ENCODE measurements at places on chromosomes 3 and 15.

DNA sequence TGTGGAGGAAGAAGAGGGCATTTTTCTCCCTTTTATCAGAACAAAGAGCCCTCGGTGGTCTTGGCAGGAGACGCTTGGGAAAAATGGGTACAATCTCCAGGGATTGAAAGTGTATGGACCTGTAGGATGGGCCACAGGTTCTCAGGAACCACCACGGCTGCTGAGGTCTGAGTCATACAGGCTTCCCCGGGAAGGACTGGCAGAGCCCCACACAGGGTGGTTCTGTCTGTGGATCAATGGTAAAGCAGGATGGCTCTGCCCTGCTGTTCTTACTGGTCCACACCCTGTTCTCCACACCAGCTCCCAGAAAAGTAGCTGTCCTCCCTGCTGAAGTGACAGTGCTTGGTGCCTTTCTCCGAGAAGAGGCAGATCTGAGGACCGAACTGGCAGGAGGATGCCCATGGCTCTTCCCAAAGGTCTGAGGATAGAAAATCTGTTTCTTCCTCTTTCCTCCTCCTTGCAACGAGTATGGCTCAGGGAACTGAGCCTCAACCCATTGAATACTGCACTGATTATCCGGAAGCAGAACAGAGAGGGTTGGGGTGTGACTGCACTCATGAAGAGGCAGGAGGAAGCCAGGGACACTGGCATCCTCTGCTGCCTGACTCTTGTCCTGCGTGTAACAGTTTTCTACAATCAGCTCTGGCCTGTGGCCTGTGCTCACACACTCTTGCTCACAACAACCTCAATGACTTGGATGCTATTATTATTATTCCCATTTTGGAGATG is 39.0 kb downstream of the KIF9 start:
- DNase-seq = no peak

DNA sequence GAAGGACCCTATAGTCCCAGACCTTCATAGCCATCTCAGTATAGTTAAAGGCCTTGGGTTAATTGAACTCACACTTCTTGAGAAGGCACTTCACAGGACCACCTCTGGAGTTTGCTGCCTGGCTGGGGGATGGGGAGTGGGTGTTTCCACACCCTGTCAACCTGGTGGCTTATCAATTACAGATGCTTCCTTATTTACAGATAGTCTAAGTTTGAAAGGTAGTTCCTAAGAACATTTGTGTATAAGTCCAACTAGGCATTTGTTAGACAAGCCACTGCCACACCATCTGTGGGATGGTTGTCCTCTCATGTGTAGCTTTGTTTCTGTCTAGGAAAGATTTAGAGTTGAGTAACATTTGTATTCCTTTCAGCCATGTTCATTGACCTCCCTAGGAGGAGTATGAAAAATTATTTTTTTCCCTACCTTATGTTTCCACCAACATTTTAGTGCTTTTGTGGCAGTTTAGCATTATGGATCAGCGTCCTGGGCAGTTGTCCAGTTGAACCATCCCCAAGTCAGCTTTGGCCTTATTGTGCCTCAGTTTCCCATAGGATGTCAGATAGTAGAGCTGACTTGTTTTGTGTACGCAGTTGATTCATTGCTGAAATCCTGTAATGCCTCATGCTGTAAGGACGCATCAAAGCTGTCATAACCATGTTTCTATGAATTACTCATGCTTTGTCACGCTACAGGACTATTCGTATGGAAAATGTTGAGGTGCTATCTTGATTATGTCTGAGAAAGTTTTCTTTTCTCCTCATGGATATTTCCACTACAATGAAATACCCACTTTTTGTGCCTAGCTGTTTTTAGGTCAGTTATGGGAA is 21.2 kb upstream of the SIAH2 start:
- DNase-seq = no peak

- DNase-seq = no peak
These were observed 235.6 kb downstream of the MYRIP start for GRCh38 chr3:40045051-40045450.

GRCh38 chr3:22010997-22011396 is 260.0 kb upstream of the ZNF385D start:
- no peak for DNase-seq

DNA sequence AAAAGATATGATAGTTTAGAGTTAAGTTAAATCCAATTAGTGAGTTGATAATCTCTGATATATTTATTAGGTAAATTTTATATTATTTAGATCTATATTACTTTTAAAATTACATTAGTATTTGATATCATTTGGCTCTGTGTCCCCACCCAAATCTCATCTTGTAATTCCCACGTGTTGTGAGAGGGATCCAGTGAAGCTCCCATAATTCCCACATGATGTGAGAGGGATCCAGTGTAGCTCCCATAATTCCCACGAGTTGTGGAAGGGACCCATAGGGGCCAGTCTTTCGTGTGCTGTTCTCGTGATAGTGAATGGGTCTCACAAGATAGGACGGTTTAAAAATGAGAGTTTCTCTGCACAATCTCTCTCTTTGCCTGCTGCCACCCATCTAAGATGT is 1183.6 kb downstream of the NSUN3 start:
- no peak for DNase-seq

- no peak for DNase-seq
These were observed 4.3 kb downstream of the CHAC1 start for GRCh38 chr15:40957581-40958051.

DNA sequence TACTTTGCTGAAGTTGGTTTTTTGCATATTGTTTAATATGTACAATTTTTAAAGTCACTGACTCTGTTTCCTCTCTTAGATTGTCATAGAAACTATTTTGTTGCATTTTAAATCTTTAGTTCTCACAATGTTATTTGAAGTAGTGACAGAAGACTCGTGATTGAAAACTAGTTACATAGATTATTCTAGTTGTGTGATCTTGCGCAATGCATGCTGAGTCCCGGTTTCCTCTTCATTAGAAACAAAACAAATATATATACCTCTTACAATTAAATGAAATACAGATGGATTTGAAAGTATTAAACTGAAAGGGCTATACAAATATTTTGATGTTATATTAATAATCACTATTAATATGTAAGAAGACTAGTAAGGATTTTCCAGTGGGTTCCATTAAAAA is 333.0 kb downstream of the LPP start:
- DNase-seq = no peak

DNA sequence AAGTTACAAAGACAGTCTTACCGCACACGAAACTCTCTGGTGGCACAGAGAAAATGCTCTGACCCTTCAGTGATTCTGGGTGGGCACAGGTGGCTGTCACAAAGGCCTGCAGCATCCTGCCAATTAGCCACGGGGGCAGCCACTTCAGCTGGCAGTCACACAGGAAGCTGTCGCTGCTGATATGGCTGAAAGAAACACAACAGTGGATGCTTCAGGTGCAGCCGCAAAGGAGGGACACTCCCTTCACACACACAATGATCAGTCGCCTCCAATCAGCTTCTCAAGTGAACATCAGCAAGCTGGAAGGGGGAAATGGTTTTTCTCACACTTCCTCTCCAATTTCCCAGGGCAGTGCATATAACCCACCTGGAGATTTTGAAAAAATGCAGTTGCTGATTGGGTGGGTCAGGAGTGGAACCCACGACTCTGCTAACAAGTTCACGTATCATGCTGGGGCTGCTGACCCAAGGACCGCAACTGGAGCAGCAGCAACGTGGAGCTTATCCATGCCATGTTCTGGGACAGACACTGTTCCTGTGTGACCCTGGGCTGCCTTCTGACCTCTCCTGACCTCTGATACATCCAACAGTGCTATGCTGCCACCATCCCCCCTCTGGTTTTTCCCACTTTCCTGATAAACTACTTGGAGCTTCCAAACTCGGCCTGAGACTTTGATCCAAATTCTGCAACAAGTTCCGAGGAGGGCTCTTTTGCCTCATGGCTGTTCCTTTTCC is 106.6 kb downstream of the LRIG1 start:
- no peak for DNase-seq

DNA sequence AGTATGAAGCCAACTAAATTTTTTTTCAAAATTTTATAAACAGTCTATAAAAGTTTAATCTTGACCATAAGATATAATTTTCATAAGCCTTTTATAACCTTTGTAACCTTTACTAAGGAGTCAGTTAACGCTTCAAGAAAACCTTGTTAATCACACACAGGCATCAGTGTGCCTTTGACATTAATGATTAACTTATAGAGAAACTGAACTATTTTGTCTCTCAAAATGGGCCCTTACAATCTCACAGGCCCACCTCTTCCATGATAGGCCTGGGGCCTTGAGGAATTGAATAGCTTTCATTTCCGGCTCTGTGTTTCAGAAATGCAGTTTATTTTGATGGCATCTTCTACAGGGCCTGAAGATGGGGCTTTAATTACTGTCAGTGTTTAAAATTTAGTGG is 70.1 kb downstream of the CD200 start:
- no peak for DNase-seq

DNA sequence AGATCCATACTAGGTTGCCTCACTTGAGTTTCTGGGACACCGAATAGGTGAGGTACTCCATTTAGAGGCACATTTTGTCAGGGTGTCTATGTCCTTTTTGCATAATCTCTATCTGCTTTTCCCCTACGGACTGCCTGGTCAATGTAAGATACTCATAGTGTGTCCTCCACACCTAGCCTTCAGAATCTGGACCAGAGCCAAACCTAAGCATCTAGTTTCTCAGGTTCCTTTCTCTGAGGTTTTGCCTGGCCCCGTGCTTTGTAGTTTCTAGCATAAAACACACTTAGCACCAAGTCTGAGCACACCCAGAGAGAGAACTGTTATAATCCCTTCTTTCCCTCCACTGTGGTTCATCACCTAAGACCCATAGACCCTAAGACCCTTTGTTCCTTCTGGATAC is 105.9 kb upstream of the MLF1 start:
- DNase-seq = no peak

- DNase-seq = no peak
These were observed 5.5 kb downstream of the SSUH2 start for GRCh38 chr3:8638994-8639658.

DNA sequence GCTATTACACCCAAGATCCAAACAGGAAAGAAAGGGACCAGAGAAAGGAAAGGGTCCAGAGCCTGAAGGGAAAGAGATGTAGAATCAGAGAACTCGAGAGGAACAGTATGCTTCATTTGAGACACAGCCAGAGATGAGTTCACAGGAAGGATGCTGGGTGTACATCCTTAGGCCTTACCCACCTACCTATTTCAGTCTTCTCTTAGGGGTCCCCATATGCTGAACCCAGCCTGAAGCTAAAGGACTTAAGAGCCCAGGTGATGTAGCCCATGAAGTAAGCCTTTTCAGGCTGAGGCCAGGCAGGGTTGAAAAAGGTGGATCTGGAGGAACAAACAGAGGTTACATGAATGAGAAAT is 338.0 kb upstream of the KCNH8 start:
- DNase-seq = no peak

- no peak for DNase-seq
These were observed 169.0 kb downstream of the GHSR start for GRCh38 chr3:172279191-172279640.

- no peak for DNase-seq
These were observed 13.0 kb downstream of the GLB1 start for GRCh38 chr3:33083958-33084357.

GRCh38 chr15:78872155-78872971 is at the start of gene MORF4L1:
Gene MORF4L1 (plus strand): TSS chr15:78872890. CDS start chr15:78873018, 128 bp downstream.
- DNase-seq = peak; percentile 99

Measured in ecto neural progenitor cell (in vitro differentiated cells).